ENCODE measurements at places on chromosomes 6 and 20. TPM values are rescaled to one million over a fixed set of nuclear protein-coding genes. Genes with fewer than 3 reads are reported as not detected.

- DNase-seq: no peak
Measured at GRCh38 chr20:35232575-35232974, 6.1 kb downstream of the MMP24 start.

DNA sequence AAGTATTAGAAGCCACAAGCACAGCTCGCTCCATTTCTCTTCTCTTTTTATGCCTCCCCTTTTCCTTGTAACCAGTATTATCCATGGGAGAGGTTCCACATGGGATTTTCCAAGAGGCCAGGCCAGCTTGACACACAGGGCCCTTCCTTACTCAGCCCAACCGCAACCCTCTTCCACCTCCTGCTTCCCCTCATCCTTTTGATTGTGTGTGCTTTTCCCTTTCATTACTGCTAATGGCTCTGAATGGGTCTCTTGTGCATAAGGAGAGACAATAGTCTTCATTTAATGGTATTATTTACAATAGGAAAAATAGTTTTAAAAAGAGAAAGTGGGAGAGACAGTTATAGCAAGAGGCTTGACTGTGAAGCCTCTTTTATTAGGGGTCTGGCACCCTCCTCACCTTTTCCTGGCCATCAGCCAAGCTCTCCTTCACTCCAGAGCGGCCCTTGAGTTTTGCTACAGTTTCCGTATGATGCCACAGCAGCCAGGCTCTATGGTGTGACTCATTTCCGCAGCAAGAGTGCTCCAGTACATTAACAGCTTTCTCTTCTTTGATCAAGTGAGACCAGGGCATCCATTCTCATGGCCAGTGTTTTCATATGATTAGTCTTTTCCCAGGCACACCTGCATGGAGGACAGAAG, 579.5 kb downstream of the TFAP2B start:
- DNase-seq: peak; percentile 70

SLC22A1 gene
- 1.4 TPM for total RNA-seq

CRIP3 gene
- not detected for total RNA-seq

DNA sequence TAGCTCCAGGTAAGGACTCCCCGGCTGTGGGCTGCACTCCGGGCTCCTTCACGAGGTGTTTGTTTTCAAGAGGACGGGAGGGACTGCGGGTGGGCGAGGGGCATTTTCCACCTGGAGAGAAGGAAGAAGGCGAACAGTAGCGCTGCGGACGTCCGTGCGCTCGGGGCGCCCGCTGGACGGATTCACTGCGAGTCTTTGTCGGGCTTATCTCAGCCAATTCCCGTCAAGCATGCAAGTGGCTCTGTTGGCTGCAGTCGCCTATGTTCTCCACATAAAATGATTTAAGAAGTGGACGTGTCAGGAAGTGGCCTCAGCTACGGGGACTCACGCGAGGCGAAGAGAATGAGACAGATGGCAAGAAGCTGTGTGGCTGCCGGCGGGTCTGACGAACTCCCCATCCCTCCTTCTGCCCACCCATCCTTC, 332 bp downstream of the GRIK2 start:
- peak; percentile 30 for DNase-seq

ZC2HC1B gene
- not detected for total RNA-seq

HSPA1B gene
- total RNA-seq: 51.6 TPM

DNA sequence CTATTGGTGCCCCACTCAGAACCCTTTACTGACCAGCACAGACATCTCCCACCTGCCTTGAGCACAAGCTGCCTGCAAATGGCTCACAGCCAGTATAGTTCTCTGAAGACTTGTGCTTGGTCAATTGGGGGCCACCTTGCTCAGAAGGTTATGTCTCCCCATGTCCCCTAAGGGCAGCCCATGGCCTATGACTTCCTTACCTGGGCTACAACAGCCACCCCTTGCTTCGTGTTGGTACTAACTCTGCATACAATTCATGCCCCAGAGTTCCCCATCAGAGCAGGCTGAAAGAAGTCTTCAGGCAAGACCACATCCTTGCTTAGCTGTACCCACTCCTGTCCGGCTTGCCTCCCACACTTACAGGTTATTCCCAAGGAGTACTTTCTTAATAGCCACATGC, 57.4 kb downstream of the TOX2 start:
- DNase-seq: no peak

DNA sequence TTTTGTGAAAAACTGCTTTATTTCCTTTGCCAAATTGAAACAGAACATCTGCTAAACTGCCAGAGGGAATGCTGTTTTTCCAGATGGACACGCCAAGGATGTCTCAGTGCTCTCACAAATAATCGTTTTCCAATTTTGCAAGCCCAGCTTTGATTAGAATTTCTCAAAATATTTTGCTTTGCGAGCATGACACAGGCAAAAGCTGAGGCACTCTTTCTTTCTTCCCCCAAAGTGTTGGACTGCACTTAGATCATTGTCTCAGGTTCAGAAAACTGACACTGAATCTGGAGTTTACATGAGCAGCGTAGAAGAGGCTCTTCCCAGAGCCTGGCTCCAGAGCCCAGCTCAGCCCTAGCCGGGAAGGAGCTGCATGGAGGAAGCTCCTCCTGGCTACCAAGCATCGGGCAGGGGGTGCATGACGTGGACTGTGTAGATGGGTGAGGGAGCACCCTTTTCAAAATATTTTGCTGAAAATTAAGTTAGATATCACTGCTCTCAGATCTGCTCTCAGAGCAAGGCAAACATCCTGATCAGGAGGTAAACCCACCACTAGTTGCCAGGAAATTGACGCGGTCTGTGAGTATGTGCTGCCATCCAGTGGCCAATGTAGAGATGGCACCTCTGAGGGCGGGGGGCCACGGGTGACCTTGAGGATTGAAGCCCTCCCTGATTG, 107.5 kb downstream of the SLC22A3 start:
- peak; percentile 66 for DNase-seq

PIM1 gene
- total RNA-seq: 6.0 TPM

YWHAB gene
- total RNA-seq: 235 TPM

PAK1IP1 gene
- 27.0 TPM for total RNA-seq

DNA sequence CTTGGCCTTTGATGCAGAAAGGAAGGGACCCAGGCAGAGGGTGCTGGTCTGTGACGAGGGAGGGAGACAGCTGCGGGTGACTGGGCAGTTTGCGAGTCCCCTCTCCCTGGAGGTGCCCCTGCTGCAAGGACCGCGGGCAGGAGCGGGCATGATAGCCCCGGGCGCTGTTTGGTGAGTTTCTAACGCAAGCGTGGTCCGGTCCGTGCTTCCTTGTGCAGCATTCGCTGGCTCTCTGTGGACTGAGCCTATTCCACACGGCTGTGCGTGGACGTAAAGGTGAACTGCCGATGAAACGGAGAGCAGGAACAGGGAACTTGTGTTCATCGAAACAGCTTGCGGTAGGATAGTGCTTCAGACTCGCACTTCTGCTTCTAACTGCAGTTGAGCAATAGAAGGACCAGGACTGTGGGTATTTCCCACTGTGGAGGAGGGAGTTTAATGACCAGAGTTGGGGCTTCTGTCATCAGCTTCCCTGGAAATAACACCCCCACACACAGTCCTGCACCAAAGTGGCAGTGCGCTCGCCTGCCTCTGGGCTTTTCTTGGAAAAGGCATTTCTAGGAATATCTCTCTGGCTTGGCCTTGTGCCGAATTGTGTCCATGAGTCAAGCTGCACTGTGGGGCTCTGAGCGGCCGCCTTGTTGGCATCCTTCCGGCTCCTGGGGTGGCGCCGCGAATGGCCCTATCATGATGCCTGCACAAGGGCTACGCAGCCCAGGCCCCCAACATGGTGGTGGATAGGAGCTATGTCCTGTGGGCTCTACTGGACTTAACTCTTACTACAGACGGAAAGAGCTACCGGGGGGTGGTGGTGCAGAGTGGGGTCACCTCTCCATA, 48.9 kb downstream of the DUSP22 start:
- peak; percentile 47 for DNase-seq

OPRM1 gene
- total RNA-seq: not detected

- DNase-seq: peak; percentile 97
Measured at GRCh38 chr6:28080631-28081485, 490 bp downstream of the ZNF165 start.

ZNF391 gene
- 8.3 TPM for total RNA-seq

DNA sequence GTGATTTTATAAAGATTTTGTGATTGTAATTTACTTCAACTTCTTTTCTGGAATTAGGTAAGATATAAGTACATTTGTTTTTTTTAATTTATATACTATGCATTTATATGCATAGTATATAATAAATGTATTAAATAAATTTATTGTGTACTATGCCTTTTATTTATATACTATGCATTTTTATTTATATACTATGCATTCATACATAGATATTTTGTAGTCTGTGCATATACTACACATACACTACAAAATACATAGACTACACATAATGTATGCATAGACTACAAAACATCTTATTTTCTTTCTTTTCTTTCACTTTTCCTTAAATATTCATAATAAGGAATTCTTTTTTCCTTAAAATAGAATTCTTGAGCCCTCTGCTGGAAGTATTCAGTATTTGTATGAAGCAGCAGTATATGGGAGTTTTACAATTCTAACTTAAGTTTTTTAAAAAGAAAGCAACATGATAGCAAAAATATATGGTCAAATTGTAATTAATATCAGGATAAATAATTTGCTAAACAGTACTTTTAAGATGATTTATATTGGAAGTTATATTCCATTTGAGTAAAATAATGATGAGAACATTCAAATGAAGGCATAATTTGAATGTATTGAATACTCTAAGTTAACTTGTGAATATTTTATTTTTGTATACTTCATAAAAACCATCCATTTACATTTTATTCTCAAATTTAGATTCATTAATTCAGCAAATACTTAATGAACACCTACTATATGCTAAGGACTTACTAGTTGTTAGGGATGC, 129.3 kb downstream of the KLHL32 start:
- DNase-seq: no peak

- DNase-seq: peak; percentile 7
Measured at GRCh38 chr6:8065519-8065911, 1.3 kb upstream of the BLOC1S5 start.

NEU1 gene
- total RNA-seq: 43.8 TPM

MUCL3 gene
- not detected for total RNA-seq

GRCh38 chr6:72245565-72245964, 359.2 kb downstream of the RIMS1 start:
- no peak for DNase-seq

DNA sequence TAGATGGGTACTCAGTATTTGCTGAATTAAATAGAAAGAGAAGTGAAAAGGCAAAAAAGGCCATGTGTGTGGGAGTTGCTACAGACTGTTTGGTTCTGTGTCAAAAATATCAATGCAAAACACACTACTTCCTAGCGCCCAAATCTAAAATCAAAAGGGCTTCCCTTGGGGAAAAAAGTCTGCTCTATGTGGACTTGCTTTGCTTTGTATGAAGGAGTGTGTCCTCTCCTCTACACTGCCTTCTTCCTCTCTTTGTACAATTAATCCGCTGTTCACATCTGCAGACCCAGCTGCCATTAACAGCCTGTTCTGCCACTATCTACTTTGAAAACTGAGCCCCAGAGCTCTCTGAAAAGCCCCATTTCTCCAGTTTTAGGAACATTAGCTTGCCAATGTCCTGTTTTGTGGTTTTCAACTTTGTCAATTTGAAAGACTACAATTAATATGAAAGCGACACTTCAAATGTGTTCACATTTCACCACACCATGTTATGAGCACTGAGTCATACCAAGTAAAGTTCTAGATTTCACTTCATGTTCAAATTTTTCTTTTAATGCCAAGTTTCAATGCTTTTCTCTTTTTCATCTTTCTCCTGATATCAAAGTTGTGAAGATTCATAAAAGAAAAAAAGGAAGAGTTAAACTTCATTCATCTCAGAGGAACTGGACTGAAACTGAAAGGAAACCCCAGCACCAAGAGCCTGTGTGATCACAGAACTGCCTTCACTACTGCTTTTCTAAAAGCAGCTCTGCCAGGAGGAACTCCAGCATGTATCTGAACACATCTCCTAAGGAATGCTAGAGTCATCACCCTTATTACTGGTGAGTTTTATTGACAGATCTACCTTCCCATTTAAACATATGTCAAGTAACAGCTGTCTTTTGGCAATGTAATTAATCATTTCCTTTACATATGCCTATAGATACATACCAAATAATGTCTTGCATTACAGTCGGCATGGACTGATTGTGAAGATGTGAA, 102.6 kb downstream of the KIF13A start:
- peak; percentile 18 for DNase-seq

DNA sequence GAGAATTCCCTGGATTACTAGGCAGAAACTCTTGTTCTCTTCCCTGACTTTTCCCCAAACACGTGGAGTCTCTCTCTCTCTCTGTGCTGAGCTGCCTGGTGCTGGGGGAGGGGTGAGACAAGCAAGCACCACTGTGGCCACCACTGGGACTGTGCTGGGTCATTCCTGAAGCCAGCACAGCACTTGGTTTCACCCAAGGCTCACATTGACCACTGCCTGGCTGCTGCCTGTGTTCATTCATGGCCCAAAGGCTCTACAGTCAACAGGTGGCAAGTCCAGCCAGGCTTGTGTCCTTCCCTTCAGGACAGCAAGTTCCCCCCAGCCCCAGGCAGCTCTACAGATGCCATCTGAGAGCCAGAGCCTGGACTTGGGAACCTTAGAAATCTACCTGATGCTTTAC, 92.2 kb downstream of the CTNNBL1 start:
- DNase-seq: no peak

MAK gene
- not detected for total RNA-seq

GRCh38 chr6:167559675-167560479, 235.0 kb downstream of the TTLL2 start:
- no peak for DNase-seq

- no peak for DNase-seq
Measured at GRCh38 chr20:8862092-8862491, 206.8 kb upstream of the PLCB4 start.

TENT5A gene
- total RNA-seq: 3.9 TPM

- DNase-seq: no peak
Measured at GRCh38 chr6:44661221-44662008, 273.9 kb downstream of the CDC5L start.

- DNase-seq: no peak
Measured at GRCh38 chr6:149213829-149214228, 103.7 kb upstream of the TAB2 start.

RAET1G gene
- 8.3 TPM for total RNA-seq

TDRD6 gene
- total RNA-seq: 0.66 TPM

- peak; percentile 69 for DNase-seq
Measured at GRCh38 chr6:113995634-113996033, 24.7 kb upstream of the HDAC2 start.

DNA sequence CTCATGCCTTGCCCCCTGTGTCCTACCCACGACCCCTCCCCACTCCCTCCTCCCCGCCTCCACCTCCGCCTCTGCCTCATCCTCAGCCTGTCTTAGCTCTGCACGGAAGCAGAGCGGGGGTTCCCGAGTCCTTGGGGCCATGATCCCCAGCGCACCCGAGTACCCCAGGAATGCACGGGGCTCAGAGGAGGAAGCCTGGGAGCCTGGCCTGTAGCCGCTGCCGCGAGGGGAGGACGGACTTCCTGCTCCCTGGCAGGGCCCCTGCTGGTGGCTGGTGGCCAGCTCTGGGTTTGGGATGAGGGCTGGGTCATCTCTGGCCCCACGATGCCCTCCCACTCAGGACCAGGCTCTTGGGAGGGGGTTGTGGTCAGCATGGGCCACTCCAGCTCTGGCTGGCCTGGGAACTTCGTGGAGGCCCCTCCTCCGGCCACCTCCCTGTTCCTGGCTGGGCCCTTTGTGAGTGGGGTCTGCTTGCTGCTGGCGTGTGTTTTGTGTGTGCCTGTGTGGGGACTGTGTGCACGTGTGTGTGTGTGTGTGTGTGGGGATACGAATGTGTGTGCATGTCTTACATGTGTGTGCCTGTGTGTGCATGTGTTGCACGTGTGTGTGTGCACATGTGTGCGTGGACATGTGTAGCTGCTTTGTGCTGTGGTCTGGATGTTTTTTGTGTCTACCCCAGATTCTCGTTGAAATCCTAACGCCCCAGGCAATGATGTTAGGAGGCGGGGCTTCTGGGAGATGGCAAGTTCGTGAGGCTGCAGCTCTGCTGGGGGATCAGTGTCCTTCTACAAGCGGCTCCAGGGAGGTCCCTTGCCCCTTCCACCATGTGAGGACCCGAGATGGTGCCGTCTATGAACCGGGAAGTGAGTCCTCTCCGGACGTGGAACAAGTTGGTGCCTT, 1.3 kb upstream of the RBBP8NL start:
- no peak for DNase-seq

Data from MCF 10A (cell line).